ENCODE measurements at places on chromosomes 1 and 21. TPM values are rescaled to one million over a fixed set of nuclear protein-coding genes. Genes with fewer than 3 reads are reported as not detected.

TAS1R1 gene
- total RNA-seq, result not detected

DNA sequence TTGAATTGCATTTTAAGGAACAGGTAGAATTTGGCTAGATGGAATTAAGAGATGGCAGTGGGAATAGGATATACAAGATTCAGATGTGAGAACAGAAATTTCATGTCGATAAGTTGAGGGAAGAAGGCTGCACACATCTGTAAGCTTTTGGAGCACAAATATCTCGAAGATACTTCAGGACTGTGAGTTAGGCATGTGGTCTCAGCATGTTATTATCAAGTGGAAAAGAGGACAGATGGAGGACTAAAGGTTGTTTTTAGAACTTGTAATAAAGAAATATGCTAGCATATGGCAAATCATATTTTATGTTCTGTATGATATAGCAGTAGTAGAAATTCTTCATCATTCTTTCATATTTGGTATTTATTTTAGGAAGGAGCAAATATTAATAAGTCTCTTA, 61.5 kb downstream of the KIF1B start:
- no peaks in the 10 kb centered on the region for H3K4me1 ChIP-seq
- DNase-seq, result no peak
- H3K36me3 ChIP-seq, result no peaks in the 10 kb centered on the region
- no peaks in the 10 kb centered on the region for H3K27me3 ChIP-seq

FRRS1 gene
- 47.1 TPM for total RNA-seq

- no peak overlapping the region for H3K4me3 ChIP-seq
- H3K27me3 ChIP-seq, result no peaks in the 10 kb centered on the region
- no peaks in the 10 kb centered on the region for H3K36me3 ChIP-seq
Measured at GRCh38 chr1:89665941-89666340, 33.0 kb downstream of the LRRC8C start.

GRCh38 chr1:184223216-184223615, 163.6 kb upstream of the C1orf21 start:
- no peak overlapping the region for H3K4me3 ChIP-seq
- H3K4me1 ChIP-seq, result no peaks in the 10 kb centered on the region

DNA sequence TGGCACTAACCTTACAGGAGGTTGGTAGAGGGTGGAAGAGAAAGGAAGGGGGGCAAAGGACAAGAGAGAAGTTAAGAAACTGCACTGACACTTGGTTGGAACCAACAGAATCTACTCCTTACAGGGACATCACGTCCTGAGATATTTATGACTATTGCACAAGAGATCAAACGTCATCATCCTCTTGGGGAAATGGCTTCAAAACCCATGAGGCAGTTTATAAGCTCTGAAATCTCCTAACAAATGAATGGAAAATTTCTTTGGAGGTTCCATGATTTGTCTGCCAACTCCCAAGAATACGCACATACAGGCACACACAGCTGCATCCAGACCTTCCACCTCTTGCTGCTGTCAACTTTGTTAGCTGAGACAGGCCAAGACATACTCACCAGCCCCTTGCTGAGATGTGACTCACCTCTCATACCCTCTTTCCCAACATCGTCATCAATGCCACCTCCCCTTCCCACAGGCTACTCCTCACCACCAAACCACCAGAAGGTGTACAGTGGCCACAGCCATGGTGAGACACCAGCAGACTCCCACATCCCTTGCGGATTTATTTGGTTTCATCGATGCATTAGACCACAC, 135.5 kb downstream of the SETD4 start:
- no peak overlapping the region for H3K4me3 ChIP-seq
- no peaks in the 10 kb centered on the region for H3K4me1 ChIP-seq
- no peak overlapping the region for H3K27ac ChIP-seq
- no peak for DNase-seq
- no peaks in the 10 kb centered on the region for H3K27me3 ChIP-seq

DHRS3 gene
- not detected for total RNA-seq

DNA sequence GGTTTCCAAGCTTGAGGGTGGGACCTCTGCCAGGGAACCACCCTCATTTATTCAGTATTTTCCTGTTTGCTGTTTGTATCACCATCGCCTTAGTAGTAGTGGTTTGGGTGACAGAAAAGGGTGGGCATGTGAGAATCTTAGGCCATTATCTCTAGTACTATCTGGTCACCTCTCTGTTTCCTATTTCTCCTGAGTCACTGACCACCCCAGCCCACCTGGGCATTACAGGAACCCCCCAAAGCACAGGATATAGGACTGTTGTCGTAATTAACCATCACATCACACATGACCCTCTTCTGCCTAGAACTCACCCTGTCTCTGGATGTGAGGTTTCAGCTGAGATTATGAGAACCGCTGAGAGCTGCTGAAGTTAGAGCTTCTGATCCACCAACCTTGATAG, 60.4 kb downstream of the IL23R start:
- no peak overlapping the region for H3K4me3 ChIP-seq
- no peak overlapping the region for H3K27ac ChIP-seq
- no peak for DNase-seq

GNAT2 gene
- total RNA-seq, result not detected

- H3K27me3 ChIP-seq, result no peaks in the 10 kb centered on the region
- H3K4me3 ChIP-seq, result no peak overlapping the region
- H3K36me3 ChIP-seq, result no peaks in the 10 kb centered on the region
- H3K27ac ChIP-seq, result no peak overlapping the region
- no peaks in the 10 kb centered on the region for H3K4me1 ChIP-seq
Measured at GRCh38 chr1:36107394-36107793, 17.6 kb downstream of the COL8A2 start.

RYR2 gene
- not detected for total RNA-seq

- peaks cover 6% of the 10 kb centered on the region for H3K4me1 ChIP-seq
- no peak overlapping the region for H3K27ac ChIP-seq
- H3K36me3 ChIP-seq, result no peaks in the 10 kb centered on the region
Measured at GRCh38 chr1:204837440-204838084, 33.1 kb upstream of the NFASC start.

BLACAT1 gene
- not detected for total RNA-seq

- H3K27ac ChIP-seq, result no peak overlapping the region
- no peak overlapping the region for H3K4me3 ChIP-seq
- H3K4me1 ChIP-seq, result no peaks in the 10 kb centered on the region
- no peak for DNase-seq
Measured at GRCh38 chr21:46213620-46214286, 14.8 kb downstream of the LSS start.

AKR1A1 gene
- 79.0 TPM for total RNA-seq

DNA sequence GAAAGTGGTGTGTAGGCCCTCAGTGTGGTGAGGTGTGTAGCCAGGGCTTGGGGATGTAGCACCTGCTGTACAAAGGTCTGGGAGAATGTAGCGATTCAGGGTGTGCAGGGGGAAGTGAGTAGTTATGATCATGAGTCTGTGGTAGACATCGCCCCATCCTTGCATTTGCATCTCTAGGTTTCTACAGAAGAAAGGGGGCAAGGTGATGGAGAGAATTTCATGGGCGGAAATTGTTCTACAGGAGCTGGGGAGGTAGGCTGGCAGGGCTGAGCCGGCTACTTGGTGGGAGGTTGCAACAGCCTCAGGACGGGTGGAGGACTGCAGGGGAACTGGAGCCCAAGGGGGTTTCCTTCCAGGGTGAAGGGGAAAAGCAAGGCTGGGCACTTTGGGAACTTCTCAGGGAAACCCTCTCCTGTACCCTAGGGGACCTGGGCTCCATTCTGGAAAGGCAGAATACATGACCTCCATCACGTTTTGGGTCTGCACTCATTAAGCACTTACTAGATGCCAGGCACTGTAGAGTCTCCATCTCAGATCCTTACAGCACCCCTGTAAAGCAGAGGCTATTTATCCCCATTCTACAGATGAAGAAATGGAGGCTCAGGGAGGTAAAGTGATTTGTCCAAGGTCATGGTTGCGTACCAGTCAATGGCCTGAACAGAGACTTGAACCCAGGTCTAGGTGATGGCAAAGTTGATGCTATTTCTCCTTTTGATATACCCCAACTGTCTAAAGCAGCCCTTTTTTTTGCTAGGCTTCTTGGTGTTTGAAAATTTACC, 14.5 kb upstream of the TNFRSF1B start:
- no peaks in the 10 kb centered on the region for H3K27me3 ChIP-seq
- no peaks in the 10 kb centered on the region for H3K4me1 ChIP-seq
- no peak overlapping the region for H3K4me3 ChIP-seq
- DNase-seq, result peak; percentile 66
- H3K36me3 ChIP-seq, result no peaks in the 10 kb centered on the region
- H3K27ac ChIP-seq, result no peak overlapping the region

DNA sequence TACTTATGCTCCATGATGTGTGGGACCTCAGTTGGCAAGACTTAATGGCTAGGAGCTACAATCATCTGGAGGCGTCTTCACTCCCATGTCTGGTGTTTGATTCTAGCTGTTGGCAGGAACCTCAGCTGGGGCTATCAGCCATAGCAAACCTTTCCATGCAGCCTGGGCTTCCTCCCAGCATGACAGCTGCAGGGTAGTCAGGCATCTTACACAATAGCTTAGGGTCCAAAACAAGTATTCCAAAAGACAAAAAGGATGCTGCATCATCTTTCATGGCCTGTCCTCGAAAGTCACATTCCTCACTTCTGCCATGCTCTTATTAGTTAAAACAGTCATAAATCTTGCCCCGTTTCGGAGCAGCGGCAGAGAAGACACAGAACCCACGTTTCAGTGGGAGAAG, 90.9 kb downstream of the LRRC8C start:
- no peaks in the 10 kb centered on the region for H3K36me3 ChIP-seq
- H3K4me1 ChIP-seq, result peaks cover 20% of the 10 kb centered on the region
- H3K4me3 ChIP-seq, result no peak overlapping the region
- no peaks in the 10 kb centered on the region for H3K27me3 ChIP-seq
- DNase-seq, result no peak
- H3K27ac ChIP-seq, result no peak overlapping the region

KCNK2 gene
- total RNA-seq, result not detected

AQP10 gene
- not detected for total RNA-seq

YARS1 gene
- 159 TPM for total RNA-seq

DNA sequence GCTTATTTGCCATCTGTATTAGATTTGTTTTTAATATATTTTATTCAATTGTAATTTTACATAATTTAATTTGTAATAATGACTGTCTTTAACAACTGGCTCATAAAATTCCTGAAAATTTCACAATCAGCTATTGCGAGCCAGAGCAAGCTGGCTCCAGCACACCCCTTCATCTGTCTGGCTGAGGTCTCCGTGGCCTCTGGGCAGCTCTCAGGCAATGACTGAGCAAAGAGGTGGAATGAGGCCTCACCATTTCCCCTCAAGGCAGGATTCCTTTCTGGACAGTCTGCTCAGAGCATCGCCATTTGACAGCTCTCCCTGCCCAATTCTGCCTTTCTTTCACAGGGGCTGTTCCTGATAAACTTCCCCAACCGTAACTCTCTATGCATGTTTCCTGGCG, 5.8 kb upstream of the KANK4 start:
- no peaks in the 10 kb centered on the region for H3K27me3 ChIP-seq
- H3K4me3 ChIP-seq, result no peak overlapping the region

KRTAP10-12 gene
- total RNA-seq, result not detected

KRTAP21-2 gene
- not detected for total RNA-seq

FHL3 gene
- total RNA-seq, result 4.6 TPM

DNA sequence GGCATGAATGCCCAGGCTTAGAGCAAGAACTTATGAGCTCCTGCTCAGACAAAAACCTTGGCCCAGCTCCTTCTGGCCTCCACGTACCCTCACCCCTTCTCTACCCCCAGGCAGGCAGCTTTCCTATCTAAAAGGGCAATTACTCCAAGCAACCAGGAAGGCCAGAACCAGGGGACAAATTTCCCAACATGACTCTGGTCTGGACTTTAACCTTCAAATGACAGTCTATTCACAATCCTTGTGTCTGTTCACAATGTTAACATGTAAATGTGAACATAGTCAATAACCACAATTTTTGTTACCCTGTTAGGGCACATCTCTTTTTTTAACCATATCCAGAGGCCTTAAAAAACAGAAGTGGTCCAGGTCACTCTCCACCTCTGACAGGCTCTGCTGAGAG, 64.4 kb upstream of the LAPTM5 start:
- H3K27ac ChIP-seq, result no peak overlapping the region
- no peaks in the 10 kb centered on the region for H3K27me3 ChIP-seq
- H3K4me3 ChIP-seq, result no peak overlapping the region

SLAMF8 gene
- total RNA-seq, result not detected

GRCh38 chr1:15013767-15014166, 139.8 kb upstream of the TMEM51 start:
- no peak overlapping the region for H3K27ac ChIP-seq
- DNase-seq, result no peak
- H3K36me3 ChIP-seq, result no peaks in the 10 kb centered on the region
- no peaks in the 10 kb centered on the region for H3K27me3 ChIP-seq

GRCh38 chr1:12573015-12573825, 44.8 kb downstream of the DHRS3 start:
- H3K27ac ChIP-seq, result no peak overlapping the region
- no peak overlapping the region for H3K4me3 ChIP-seq
- no peaks in the 10 kb centered on the region for H3K36me3 ChIP-seq
- no peak for DNase-seq
- no peaks in the 10 kb centered on the region for H3K4me1 ChIP-seq

DNA sequence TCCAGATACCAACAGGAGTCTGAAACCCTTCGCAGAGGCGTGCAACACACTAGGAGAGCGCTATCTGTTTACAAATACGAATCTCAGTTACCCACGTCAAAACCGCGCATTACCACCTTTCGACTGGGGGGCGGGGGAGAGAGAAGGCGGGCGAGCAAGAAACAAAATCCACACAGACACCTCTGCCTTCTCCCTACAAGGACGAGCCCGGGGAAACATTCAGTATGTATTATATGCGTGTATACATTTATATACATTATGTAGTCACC, 722 bp downstream of the TUT4 start:
- no peaks in the 10 kb centered on the region for H3K27me3 ChIP-seq
- H3K4me1 ChIP-seq, result peaks cover 37% of the 10 kb centered on the region
- peak overlapping the region; percentile 89 for H3K4me3 ChIP-seq
- peak overlapping the region; percentile 91 for H3K27ac ChIP-seq
- peak; percentile 81 for DNase-seq
